Cardiac atrium fibroblast (primary cell): ENCODE measurements at places on chromosomes 13 and 19. TPM values are rescaled to one million over a fixed set of nuclear protein-coding genes. Genes with fewer than 3 reads are reported as not detected.

The ZNF66 gene
- 0.72 and 0.97 TPM in 2 replicates for total RNA-seq

The TNFSF9 gene
- 0.18 and 2.4 TPM in 2 replicates for total RNA-seq

The FBXO46 gene
- total RNA-seq: 7.1 and 8.1 TPM in 2 replicates

The PTGIR gene
- 25.4 and 33.9 TPM in 2 replicates for total RNA-seq

The ZNF699 gene
- 1.3 and 2.3 TPM in 2 replicates for total RNA-seq

The EHD2 gene
- total RNA-seq: 261 and 300 TPM in 2 replicates

The MBD3L2 gene
- not detected in 2 replicates for total RNA-seq

The SIGLECL1 gene
- not detected in 2 replicates for total RNA-seq

The NANOS3 gene
- not detected in 2 replicates for total RNA-seq

The NPAS1 gene
- 12.8 and 16.2 TPM in 2 replicates for total RNA-seq

The CYP2A6 gene
- total RNA-seq: not detected in 2 replicates

The DZIP1 gene
- total RNA-seq: 18.1 and 21.7 TPM in 2 replicates

The TRPM4 gene
- 21.4 and 24.2 TPM in 2 replicates for total RNA-seq

The PEPD gene
- 62.8 and 74.8 TPM in 2 replicates for total RNA-seq
